ENCODE measurements at places on chromosomes 1 and 21.

DNA sequence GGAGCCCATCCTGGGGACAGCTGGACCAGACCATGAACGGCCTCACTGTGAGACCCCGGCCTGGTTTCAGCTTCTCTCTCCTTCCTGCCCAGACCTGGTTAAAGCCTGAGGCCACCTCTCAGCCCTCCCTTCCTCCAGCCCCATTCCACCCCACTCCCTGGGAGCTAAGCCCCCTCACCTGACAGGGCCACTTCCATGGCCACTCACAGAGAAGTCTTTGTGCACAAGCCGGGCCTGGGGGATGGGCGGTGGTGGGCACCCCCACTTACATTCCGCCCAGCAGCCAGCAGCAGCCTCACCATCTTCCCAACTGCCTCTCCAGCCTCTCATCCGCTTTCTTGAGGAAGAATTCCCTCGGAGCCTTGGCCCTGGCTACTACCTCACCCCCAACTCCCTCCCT, 40.4 kb downstream of the RHBG start:
- no peak overlapping the region for H3K4me3 ChIP-seq
- peaks cover 81% of the 10 kb centered on the region for H3K27me3 ChIP-seq
- H3K4me1 ChIP-seq = no peaks in the 10 kb centered on the region
- DNase-seq = no peak
- H3K36me3 ChIP-seq = no peaks in the 10 kb centered on the region
- H3K27ac ChIP-seq = no peak overlapping the region

- peak overlapping the region; percentile 18 for H3K4me3 ChIP-seq
- no peak for DNase-seq
- H3K36me3 ChIP-seq = no peaks in the 10 kb centered on the region
- H3K27me3 ChIP-seq = no peaks in the 10 kb centered on the region
- H3K4me1 ChIP-seq = peaks cover 17% of the 10 kb centered on the region
- peak overlapping the region; percentile 74 for H3K27ac ChIP-seq
Measured at GRCh38 chr1:198655459-198656121, 16.8 kb downstream of the PTPRC start.

GRCh38 chr1:52195161-52195560, 53.3 kb downstream of the ZFYVE9 start:
- DNase-seq = no peak
- no peaks in the 10 kb centered on the region for H3K36me3 ChIP-seq
- H3K27me3 ChIP-seq = no peaks in the 10 kb centered on the region
- H3K27ac ChIP-seq = no peak overlapping the region
- no peak overlapping the region for H3K4me3 ChIP-seq

DNA sequence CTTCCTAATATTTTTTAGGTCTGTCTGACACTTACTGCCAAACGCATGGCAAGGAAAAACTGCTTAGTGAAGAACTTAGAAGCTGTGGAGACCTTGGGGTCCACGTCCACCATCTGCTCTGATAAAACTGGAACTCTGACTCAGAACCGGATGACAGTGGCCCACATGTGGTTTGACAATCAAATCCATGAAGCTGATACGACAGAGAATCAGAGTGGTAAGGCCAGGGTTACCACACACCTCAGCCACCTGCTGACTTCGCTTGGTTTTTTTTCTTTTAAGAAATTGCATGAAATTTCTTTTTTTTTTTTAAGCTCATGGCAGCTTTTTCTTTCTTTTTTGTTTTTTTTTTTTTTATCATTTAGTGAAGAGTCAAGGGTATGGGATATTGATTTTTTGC, 17.2 kb downstream of the ATP1A1 start:
- no peak for DNase-seq
- no peaks in the 10 kb centered on the region for H3K27me3 ChIP-seq
- no peaks in the 10 kb centered on the region for H3K4me1 ChIP-seq
- no peak overlapping the region for H3K4me3 ChIP-seq

GRCh38 chr1:203744075-203744972, 20.7 kb upstream of the LAX1 start:
- no peaks in the 10 kb centered on the region for H3K4me1 ChIP-seq
- H3K27ac ChIP-seq = no peak overlapping the region
- peaks cover 35% of the 10 kb centered on the region for H3K36me3 ChIP-seq

DNA sequence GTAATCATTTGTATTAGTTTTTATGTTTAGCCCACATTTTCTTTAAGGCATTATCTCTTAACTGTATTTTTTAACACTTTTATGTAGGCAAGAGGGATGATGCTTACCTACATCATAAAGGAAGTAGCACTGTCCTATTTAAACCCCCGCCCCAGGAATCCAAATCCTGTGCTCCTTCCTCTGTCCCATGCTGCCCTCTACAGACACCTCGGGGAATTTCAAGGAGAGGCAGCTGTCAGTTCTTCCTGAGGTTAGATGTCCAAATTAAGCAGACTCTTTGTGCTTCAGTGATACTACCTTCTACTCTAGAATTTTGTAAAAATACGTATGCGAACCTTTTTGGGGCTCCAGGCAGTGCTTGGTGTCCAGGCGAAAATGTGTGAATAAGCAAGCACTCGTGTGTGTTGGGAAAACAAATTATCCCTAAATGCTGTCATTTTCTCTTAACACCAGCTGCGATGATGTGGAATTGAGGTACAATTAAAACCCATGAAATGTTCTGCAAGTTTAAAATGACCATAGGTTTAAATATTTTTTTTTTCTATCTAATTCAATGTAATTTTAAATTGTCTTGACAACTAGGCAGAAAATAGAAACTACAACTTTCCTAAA, 19.2 kb downstream of the CRCT1 start:
- no peak overlapping the region for H3K4me3 ChIP-seq
- DNase-seq = no peak
- H3K4me1 ChIP-seq = no peaks in the 10 kb centered on the region
- no peaks in the 10 kb centered on the region for H3K36me3 ChIP-seq

DNA sequence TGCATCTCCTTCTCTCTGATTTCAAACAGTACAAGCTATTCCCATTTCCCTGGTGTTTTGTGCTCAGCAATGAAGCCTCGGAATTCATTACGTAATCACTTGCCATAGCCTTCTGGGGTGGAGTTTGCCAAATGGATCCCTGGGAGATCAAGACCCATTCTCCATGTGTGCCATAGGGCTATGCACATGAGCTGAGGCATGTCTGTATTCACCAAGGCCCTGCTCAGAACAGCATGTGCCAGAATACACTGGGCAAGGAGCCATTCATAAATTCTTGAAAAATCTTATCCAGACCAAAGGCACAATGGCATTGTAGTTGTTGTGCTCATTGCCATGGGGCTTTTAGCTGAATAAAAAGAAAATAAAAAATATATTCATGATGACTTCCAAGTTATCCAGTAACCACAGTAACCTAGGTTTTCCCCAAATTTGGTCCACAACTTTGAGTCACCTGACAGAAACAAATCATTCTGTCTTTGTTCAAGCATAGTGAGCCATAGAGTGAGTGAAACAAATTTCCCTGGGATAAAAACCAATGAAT, 53.0 kb downstream of the CRB1 start:
- H3K4me3 ChIP-seq = no peak overlapping the region
- no peaks in the 10 kb centered on the region for H3K27me3 ChIP-seq
- no peak overlapping the region for H3K27ac ChIP-seq
- no peaks in the 10 kb centered on the region for H3K36me3 ChIP-seq
- H3K4me1 ChIP-seq = peaks cover 3% of the 10 kb centered on the region

- H3K4me3 ChIP-seq = peak overlapping the region; percentile 2
- H3K4me1 ChIP-seq = peaks cover 35% of the 10 kb centered on the region
- peaks cover 5% of the 10 kb centered on the region for H3K36me3 ChIP-seq
- no peak for DNase-seq
- H3K27me3 ChIP-seq = no peaks in the 10 kb centered on the region
Measured at GRCh38 chr1:21930080-21930571, 7.0 kb downstream of the HSPG2 start.

- no peak for DNase-seq
- H3K27ac ChIP-seq = no peak overlapping the region
- H3K36me3 ChIP-seq = no peaks in the 10 kb centered on the region
- H3K27me3 ChIP-seq = no peaks in the 10 kb centered on the region
Measured at GRCh38 chr1:111516005-111516535, 12.6 kb upstream of the ADORA3 start.

GRCh38 chr1:25861316-25862286, 2.3 kb upstream of the AUNIP start:
- peaks cover 39% of the 10 kb centered on the region for H3K4me1 ChIP-seq
- H3K36me3 ChIP-seq = peaks cover 32% of the 10 kb centered on the region
- no peaks in the 10 kb centered on the region for H3K27me3 ChIP-seq
- peak overlapping the region; percentile 77 for H3K4me3 ChIP-seq

All from type B pancreatic cell (in vitro differentiated cells).